ENCODE measurements at places on chromosomes 16 and 17.

GRCh38 chr17:76872221-76872873, 4.1 kb downstream of the MGAT5B start:
- no peak for DNase-seq

- DNase-seq, result no peak
Measured at GRCh38 chr17:17958982-17959381, 13.2 kb downstream of the TOM1L2 start.

GRCh38 chr16:82134846-82135245, 35.2 kb downstream of the MPHOSPH6 start:
- DNase-seq, result no peak

GRCh38 chr17:80898716-80899115, 92.9 kb upstream of the CHMP6 start:
- no peak for DNase-seq

DNA sequence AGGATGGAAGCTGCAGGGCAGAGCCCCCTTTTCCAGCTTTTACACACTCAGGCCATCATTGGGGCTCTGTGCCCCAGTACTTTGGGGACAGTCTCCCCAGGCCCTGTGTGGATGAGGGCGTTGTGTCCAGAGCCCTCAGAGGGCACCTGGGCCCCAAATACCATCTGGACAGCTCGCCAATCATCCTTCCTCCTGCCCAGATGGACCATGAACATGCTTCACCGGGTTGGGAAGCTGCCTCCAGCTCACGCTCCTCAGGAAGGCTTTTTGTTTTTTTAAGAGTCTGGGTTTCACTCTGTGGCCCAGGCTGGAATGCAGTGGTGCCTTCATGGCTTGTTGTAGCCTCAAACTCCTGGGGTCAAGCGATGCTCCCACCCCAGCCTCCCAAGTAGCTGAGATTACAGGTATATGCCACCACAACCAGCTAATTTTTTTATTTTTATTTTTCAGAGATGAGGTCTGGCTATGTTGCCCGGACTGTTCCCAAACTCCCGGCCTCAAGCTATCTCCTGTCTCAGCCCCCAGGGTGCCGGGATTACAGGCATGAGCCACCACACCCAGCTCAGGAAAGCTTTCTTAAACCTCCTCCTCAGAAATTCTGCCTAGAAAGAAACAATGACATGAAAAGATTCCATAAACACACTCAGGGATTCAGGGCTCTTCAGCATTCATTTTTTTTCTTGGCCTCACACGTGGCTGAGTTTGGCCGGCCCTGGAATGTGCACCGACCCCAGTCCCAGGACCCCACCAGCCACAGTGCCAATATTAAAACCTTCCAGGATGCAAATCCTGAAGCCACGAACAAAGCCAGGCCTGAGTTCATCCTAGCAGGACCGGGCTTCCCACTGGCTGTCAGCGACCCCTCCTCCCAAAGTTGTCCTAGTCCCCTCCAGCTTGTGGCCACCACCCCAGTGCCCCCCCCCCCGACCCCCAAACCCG, 27.4 kb upstream of the ZNF423 start:
- no peak for DNase-seq

DNA sequence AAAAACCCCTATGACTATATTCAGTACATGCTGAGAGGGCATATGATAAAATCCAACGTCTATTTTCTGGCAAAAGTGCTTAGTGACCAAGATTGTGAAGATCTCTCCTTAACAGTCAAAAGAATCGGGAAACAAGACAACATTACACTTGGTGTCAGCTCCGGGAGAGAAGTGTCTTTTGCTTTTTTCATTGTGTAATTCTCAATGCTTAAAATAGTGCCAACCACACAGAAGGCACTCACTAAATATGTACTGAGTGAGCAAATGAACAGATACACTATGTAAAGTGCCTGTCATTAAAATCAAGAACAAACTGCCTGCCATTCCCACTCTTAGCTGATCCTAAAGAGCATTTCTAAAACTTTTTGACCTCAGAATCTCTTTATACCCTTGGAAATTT, 34.1 kb downstream of the VPS53 start:
- no peak for DNase-seq

- no peak for DNase-seq
Measured at GRCh38 chr17:76935331-76935730, 67.1 kb downstream of the MGAT5B start.

GRCh38 chr16:25064937-25065336, 46.6 kb upstream of the LCMT1 start:
- no peak for DNase-seq

DNA sequence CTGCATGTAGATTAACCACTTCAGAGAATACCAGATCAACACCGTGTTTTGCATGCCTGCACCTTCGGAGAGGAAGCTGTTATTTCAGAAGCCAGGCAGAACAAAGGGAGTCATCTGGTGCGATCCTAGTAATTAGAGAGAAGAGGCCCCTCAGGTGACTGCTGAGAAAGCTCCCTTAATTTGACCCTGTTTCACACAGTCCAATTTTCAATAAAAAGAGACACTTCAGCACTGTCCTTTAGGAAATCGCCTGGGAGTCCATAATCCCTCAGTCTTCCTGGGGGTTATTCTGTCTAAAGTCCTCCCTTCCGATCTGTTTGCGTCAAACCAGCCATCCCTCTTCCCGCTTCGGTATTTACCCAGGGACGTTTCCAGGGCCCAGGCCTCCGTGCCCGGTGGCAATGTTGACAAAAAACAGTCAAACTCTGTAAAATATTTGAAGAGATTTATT, 23.4 kb upstream of the TNRC6C start:
- no peak for DNase-seq

GRCh38 chr17:27579304-27579703, 51.7 kb upstream of the LGALS9 start:
- no peak for DNase-seq

- DNase-seq, result no peak
Measured at GRCh38 chr16:73289232-73289631, 241.3 kb upstream of the ZFHX3 start.

DNA sequence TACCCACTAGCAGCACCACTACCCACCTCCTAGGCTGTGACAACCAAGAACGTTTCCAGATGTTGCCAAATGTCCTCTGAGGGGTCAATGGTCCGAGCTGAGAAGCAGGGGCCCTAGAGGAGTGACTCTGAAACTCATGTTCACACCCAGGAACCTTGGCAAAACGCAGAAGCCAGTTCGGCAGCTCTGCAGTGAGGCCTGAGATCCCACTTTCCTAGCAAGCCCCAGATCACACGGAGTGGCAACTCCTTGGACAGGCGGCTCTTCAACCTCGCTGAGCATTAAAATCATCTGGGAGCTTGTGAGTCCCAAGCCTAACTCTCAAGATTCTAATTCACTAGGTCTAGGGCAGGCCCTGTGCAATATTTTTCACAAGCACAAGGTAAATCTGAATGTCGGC, 17.3 kb downstream of the ELAC2 start:
- no peak for DNase-seq

DNA sequence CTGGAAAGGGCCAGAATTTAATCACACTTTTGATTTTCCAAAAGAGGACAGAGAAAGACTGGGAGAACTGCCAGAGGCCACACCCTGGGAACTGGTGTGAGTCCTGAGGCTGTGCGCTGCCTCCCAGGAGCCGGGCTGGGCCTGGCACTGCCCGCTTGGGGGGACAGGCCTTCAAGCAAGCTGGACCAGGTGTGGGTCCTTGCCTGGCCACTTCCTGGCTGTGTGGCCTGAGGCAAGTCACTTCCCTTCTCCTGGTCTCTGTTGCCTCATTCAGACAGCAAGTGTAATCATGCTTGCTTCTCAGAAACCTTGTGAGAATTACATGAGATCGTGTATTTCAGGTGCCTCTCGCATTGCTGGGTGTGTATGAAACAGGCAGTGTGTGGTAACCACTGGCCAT, 143.0 kb downstream of the SNX29 start:
- no peak for DNase-seq

- DNase-seq, result no peak
Measured at GRCh38 chr16:66260522-66261254, 105.8 kb upstream of the CDH5 start.

- DNase-seq, result no peak
Measured at GRCh38 chr16:57676553-57677085, 8.5 kb downstream of the ADGRG3 start.

- DNase-seq, result no peak
Measured at GRCh38 chr17:18166894-18167293, 16.7 kb upstream of the ALKBH5 start.

GRCh38 chr16:84952335-84953189, 58.8 kb downstream of the ZDHHC7 start:
- peak; percentile 36 for DNase-seq

DNA sequence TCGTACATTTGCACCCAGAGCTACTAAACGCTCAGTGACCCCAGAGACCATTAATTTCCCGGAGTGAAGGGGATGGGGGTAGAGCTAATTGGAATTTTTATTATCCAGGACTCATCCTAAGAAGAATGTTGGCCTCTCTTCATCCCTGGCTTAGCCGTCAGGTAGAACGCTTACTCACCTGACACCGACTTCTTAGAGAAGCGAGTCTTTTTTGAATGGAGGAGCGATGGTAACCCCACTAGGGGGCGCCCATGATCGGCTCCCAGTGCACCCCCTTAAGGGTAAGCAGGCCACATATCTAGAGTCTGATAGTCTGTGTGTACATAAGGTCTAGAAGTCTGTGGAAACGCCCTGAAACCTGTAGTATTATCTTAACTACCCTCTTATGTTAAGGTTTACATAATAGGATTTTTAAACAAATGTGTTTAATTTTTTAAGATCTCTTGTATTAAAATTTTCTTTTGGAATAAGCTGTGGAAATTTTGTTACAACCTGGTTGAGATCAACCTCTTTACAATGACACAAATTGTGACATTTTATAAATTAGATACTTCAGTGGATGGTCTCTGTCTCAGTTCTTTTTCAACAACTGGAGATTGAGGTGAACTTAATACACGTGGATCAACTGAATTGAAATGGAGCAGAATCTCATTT, 229.8 kb downstream of the CPPED1 start:
- peak; percentile 17 for DNase-seq

DNA sequence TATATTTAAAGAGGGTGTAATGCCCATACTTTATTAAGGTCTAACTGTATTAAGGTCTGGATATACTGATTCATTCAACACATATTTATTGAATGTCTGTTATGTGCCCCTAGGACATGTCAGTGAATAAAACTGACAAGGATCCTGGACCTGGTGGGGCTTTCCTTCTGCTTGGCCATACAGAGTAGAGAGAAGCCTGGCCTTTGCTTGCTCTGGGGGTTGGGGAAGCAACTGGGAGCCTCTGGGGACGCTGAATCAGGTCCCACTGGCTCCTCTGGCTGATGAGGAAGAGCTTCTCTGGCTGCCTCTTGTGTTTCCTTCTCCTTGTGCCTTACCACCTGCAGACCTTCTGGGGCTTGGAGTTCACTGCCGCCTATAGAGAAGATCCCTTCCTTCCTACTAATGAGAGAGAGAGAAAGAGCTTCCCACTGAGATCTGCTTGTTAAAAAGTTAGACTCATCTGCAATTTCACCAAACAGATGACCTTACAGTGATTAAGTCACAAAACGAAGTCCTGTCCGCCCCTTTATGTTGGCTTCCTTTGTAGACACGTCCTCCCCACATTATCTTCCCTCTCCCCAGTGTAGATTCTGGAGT, 49.7 kb downstream of the MSI2 start:
- DNase-seq, result no peak

DNA sequence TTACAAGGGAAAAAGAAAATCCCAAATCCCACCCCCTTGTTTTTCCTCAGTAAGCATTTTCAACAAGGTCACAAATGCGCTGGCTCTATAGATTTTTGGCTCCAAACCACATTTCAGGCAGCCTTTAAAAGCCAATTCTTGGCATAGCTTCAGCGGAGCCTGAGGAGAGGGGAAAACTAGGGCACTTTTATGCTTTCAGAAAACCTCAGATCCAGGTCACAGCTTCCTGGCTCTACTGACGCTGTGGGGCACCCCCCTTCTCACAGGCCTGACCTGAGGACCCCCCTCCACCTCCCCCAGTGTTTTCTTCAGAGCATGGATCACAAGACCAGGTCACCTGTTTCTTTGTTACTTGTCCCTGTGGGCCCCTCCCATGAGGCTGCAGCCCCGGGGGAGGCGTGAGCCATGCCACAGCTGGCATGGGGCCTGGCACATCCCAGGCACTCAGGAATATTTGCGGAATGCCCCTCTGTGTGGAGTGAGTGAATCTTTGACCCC, 30.1 kb upstream of the MTSS2 start:
- no peak for DNase-seq

- no peak for DNase-seq
Measured at GRCh38 chr17:61384354-61384691, 15.3 kb upstream of the TBX2 start.

Measured in effector memory CD4-positive, alpha-beta T cell (primary cell).